ENCODE measurements at places on chromosomes 11 and 22.

DNA sequence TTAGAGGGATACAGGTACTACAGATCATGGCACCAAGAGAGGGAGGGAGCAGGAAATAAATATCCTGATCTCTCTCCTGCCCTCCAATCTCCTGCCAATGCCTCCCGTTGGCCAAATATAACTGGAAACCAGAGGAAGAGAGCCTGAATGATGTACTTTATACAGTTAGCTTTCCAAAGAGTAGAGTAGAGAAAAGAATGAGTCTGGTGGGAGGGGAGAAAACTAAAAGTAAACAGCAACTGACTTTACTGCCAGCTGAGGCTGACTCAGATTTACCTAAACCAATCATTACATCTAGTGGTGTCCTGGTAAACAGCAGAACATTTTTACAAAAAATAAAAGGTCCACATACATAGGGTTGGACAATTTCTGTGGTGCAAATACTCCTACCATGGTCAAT, 5.1 kb downstream of the MPZL3 start:
- DNase-seq: no peak

GRCh38 chr11:122628810-122629555, 26.5 kb upstream of the UBASH3B start:
- peak; percentile 82 for DNase-seq

DNA sequence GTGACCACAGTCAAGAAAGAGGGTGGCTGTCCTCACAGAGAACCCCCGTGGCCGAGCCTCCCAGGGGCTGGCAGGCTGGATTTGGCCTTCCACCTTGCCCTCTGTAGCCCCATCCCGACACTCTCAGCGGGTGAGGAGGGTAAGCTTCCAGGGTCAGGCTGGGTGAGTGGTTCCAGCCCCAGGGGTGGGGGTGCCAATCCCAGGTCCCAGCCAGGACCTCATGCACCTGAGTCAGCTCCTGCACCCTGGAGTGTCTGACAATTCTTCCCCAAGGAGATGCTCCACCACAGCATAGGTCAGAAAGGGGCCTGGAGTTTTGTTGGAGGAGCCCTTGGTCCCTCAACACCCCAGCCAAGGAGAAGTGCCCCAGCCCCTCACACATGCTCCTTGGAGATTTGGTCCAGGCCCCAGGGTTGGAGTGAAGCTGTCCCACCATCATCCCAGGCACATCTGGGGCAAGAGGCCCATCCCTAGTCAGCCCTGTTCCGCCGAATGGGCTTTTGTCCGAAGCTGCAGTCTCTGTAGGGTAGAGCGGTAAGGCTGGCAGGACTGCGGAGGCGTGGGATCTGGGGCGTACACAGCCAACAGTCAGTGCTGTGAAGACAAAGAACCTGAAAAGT, 8.4 kb downstream of the LINC01488 start:
- no peak for DNase-seq

DNA sequence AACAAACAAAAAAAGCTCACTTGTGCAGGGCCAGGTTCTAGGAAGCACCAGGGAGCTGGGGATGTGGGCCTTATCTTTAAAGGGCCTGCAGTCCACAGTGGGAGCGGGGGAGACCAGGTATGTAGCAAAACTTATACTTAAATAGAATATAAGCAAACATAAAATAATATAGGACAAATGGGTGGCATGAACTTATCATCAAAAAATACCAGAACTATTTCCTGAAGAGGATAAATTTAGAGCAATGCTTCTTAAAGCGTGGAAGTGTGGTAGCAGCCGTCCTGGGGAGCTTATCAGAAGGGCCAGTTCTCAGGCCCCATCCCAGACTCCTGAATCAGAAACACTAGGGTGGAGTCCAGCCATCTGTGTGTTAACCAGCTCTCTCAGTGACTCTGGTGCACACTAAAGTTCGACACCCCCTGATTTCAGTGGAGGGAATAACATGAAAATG, 9.3 kb downstream of the VPS26B start:
- DNase-seq: no peak

DNA sequence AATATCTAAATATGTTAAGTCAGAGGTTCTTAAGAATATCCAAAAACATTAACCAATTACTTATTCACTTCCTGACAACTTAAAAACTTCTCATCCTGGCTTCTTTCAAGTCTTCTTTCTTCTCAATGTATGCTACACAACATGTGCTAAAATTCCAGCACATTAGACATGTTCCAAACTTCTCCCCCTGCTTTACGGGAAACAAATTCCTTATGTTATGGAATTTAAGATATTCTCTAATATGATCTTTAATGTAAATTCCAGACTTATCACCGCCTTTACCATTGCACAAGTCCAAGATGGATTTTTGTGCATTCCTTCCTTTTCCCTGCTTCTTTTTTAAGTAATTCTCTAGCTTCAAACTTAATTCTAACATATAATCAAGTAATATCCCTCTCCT, 964.5 kb upstream of the CHORDC1 start:
- DNase-seq: no peak

DNA sequence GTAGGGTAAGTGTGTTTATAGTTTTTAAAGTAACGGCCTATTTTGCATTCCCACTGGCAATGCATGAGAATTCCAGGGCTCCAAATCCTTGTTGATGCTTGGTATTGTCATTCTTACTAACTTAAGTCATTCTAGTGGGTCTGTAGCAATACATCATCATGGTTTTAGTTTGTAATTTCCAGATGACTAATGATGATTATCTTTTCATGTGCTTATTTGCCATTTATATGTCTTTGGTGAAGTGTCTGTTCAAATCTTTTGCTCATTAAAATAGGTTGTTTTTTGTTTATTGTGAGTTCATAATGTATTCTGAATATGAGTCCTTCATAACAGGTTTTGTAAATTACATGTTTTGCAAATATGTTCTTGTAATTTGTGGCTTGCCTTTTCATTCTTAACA, 31.2 kb downstream of the MTMR3 start:
- no peak for DNase-seq

GRCh38 chr22:35044607-35045390, 21.2 kb upstream of the ISX start:
- DNase-seq: no peak

- no peak for DNase-seq
Observed at GRCh38 chr11:8194956-8195355, 26.1 kb upstream of the RIC3 start.

DNA sequence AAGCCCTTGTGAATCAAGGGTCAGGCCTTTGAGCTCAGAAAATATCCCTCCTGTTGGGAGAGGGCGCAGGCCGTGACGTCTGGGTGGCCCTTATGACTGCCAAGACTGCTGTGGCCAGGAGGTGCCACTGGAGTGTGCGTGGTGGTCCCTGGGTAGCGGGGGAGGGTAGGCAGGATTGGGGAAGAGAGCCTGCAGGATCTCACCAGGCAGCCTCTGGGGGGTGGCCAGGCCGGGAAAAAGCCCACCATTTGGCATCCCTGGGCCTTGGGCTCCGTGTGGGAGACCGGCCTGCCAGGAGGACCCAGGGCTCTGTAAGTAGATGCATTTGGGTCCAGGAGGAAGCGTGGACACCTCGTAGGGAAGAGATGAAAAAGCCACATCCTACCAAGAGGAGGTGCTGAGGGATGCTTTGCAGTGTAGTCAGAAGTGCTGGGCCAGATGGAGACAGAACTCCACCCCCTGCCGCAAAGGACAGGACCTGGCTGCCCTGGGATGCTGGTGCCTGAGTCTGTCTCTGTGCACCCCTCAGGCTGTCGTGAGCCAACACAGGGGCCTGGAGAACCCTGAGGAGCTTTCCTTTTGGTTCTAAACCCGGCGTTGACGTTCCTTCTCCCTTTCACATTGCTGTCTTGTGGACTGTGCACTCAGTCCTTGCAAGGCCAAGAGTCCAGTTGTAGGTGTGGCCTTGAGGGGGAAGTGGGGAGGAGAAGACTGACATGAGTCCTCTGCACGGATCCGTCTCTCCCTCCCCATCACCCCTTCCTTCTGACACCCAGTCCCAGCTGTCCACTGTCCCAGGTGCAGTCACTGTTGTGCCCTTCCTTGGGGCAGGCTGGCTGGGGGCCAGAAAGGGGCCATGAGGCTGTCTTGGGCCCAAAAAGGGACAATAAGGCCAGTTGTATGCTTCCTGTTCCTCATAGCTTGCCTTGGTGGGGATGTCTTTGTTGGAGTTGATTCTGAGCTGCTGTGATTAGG, 12.7 kb upstream of the MIEF1 start:
- DNase-seq: no peak

GRCh38 chr11:96075532-96075959, 151.6 kb upstream of the MTMR2 start:
- no peak for DNase-seq

DNA sequence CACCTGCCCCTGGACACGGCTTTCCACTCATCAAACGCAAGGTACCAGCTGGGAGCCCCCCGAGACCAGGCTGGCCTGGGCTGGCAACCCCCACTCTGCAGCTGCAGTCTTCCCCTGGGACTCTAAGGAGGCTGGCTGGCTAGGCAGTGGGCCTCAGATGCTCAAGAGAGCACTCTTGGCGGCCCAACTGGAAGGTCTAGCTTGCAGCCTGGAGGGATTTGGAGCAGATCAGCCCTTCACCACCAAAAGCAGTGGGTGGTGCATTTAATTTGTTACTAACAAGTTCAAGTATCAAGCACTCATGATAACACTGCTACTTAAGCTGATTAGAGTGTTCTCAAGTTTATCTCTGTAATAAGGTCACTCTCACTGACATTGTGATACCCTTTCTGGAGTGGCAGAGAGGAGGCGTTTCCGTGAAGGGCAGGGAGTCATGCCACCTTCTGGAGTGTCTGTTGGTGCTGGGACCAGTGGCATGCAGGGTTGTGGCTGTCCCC, 21.5 kb downstream of the C22orf23 start:
- no peak for DNase-seq

DNA sequence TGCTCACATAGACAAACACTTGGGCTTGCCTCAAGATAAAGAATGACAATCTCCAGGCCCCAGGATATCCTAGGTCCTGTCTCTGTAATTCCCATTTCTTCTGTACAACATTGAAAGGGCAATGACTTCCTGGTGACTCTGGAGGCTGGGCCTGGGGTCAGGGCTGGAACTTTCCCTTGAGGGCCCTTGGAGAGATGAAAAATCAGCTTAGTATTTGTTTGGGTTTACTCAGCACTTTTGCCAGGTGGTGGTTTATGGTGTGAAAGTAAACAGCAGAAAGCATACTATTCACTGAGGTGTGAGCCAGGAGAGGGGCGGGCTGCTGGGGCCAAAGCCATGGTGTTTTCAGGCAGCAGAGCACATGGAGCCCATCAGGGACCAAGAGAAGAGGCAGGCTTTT, 214.7 kb upstream of the NARS2 start:
- DNase-seq: no peak

DNA sequence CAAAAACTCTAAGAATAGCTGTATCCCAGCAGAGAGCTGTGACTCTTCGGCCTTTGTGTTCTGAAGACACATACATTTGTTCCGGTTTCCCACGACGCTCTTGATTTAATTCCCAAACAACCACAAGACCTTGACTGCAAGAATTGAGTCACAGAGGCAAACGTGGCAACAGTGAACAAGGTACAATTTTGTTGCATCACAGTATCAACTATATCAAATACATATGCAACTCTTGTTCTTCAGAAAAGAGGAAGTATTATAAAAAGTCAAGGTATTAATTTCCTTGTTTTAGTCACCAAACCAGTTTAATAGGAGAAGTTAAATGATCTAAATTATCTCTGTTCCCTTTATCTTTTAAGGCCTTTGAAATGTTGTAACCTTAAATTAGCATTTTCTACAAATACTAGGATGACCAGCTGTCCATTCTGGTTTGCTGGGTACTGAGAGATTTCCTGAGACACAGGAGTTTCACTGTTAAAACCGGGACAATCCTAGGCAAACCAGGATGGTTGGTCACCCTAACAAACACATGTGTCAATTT, 11.1 kb downstream of the HPS5 start:
- no peak for DNase-seq

DNA sequence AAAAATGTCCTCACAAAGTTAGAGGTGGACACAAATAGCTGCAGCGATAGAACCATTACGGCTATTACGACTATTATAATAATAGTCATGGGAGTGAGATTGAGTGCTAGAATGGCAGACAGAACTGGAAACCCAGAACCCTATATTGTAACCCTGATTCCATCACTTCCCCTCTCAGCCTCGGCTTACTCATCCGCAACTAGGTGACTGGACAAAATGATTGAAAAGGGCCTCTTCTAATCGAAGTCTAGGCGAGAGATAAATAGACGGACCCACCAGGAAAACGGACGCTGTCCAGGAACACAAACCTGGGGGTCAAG, 629 bp downstream of the PSMA1 start:
- no peak for DNase-seq

DNA sequence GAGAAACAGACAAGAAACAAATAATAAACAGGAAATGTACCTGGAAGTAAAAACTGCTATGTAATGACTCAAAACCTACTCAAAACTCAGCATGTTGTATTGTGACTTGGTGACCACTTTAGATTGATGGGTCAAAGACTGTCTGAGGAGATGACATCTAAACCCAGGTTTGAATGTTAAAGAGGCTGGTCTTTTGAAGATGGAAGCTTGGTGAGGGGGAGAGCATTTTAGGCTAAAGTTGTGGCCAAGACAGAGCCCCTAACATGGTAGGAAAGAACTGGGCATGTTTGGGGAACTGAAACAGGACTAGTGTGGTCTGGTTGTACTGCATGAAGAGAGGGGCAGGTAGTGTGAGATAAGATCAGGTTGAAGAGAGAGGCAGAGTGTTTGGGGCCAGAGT, 85.3 kb upstream of the MYO18B start:
- DNase-seq: no peak

DNA sequence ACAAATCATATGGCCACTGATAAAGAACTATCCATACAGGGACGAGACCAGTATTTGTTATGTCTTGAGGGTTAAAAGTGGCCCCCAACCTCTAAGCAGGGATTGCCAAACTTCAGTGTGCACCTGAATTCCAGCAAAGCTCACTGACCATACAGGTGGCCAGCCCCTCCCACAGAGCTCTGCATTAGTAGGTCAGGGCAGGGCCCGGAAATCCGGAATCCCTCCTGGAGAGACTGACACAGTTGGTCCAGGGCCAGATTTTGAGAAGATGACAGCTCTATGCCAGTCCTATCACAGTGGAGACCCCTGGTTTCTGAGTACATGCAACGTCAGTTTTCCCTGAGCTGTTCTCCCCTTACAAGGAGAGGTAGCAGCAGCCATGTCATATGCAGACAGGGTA, 20.8 kb downstream of the VPS37C start:
- no peak for DNase-seq

GRCh38 chr22:46993633-46994032, 231.2 kb downstream of the TBC1D22A start:
- no peak for DNase-seq

DNA sequence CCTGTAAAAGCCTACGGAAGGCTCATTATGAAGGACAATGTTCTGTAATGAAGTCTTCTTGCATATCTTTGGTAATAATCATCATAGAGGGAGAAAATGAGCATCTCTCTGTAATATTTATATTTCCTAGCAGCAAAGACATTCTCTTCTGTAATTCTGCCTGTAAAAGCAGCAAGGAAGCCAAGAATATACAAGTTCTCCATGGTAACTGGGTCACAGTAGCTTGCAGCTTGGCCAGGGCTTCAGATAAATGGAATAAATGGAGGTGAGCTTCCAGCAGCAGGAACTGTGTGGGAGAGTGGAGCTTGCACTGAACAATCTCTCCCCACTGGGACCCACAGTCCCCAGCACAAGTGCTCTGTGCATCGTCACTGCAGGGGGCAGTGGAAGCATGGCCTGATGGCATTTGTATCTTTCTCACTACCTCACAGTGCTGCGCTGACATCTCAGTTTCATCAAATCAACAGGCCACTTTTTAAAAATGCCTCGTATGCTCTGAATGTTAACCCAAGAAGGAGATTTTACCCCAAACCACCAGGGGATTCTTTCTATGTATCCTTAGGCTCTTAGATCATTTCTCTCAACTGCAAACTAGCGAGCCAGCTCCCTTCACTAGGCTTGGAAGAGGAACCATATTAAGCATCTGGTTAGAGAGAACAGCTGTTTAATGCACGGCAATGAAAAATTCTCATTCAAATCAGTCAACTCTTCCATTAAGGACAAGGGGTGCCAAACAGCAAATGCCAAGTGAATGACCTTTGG, 1059.7 kb downstream of the OPCML start:
- DNase-seq: no peak
